ENCODE measurements at places on chromosomes 6 and 20.

GRCh38 chr6:61622601-61623000 is 663.4 kb downstream of the KHDRBS2 start:
- DNase-seq: no peak

DNA sequence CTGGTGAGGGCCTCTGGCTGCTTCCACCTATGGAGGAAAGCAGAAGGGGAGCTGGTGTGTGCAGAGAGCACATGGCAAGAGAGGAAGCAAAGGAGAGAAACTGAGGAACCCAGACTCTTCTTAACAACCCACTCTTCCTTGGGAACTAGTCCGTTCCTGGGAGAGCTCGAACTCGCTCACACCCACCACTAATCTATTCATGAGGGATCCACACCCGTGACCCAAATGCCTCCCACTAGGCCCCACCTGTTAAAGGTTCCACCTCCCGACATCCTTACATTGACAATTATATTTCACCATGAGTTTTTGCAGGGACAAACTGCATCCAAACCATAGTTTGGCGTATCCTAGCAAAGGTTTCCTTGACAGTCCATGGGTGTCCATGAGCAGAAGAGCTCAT is 123.2 kb downstream of the TBC1D7 start:
- DNase-seq: no peak

- DNase-seq: no peak
These were observed 72.0 kb downstream of the SYNJ2 start for GRCh38 chr6:158053377-158054313.

DNA sequence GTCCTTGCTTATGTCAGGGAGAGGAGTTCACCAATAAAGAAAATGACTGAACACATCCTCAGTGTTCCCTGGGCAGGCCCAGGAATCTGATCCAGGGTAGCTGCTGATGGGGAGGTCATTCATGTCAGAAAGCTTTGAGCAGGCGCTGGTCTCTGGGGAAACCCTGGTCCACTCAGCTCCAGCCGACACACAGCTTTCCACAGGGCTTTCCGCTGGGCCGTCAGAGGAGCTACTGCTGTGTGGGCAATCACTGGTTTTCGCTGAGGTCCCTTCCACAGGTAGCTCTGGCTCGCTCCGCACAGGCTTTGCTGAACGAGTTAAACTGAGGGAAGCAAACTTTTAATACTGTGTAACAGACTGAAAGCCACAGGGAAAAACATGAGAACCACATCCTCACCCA is 17.5 kb upstream of the ANKRD60 start:
- DNase-seq: no peak

DNA sequence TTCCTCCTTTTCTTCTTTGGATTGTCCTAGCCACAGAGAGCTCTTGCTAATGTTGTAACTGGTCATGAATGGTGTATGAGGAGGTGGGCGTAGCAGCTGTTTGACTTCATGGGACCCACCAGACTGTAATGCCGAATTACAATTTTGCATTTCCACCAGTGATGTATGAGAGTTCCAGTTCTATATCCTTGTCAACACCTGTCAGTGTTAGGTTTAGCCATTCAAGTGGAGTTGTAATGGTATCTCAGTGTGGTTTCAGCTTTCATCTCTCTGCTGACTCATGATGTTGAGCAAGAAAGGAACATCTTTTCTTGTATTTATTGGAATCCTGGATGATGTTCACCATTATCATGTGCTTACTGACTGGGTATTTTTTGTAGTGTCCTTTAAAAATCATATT is 5.1 kb downstream of the IGF2R start:
- peak; percentile 52 for DNase-seq

- no peak for DNase-seq
These were observed 815.7 kb downstream of the QKI start for GRCh38 chr6:164230259-164230658.

DNA sequence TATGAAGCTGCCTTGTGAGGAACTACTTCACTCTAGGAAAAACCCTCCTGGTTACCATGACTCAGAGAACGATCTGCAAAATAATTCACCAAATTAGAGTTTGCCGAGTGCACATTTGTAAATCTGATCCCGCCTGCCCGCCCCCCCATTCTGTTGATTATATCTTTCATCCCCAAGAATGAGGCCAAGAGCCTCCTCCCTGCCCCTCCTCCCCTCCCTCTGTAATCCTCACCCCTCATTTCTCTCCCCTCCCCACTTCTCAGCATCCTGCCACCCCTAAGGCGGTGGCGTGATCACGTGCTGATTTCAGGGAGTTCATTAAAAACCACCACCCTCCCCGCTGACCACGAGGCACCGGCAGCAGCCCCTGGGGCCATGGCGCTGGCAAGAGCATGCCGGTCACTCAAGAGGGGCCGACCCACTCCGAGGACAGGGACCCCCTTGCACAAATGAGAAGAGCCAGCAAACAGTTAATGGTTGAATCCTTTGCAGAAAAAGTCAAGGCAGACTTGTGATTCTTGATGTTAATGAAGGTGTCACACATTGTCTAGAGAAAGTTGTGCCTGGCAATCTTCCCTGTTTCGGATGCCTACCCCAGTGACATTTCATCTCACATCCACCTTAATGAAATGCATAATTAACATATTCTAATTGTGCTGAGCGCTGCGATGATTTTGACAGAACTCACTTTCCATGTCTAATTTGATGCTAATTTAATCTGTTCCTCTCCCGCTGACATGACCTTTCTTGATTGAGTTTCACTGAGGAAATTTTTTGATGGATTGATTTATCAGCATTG is 247.9 kb downstream of the ZNF217 start:
- DNase-seq: no peak

- no peak for DNase-seq
These were observed 81.9 kb upstream of the CCDC28A start for GRCh38 chr6:138691595-138692057.

DNA sequence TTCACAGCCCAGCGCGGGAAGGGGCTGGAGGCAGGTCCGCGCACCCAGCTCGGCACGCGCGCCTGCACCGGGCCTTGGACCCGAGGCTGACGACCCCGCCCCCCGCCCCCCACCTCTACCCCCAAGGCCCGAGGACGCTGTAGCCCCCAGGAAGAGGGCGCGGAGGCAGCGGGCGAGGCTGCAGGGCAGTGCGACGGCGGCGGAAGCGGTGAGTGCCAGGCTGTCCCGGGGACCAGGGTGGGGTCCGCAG is 1.2 kb downstream of the LIME1 start:
- DNase-seq: no peak

DNA sequence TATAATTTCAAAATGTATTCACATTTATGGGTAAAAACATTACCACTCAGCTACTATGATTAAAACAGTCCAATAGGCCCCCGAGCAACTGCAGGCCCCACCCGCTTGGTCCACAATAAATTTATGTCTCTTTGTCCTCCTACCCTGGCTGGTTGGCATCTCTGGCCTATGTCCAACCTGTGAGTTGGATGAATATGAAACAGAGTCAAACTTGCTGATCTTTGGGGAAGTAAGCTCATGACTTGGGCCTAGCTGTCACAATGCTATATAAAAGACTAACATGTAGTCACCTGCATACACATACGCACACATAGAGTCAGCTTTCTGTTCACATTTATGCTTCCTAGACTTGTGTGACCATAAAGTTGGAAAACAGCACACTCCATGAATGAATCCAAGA is 20.5 kb downstream of the MAP7 start:
- DNase-seq: no peak

GRCh38 chr6:39266375-39266774 is 37.1 kb upstream of the KCNK5 start:
- DNase-seq: no peak

DNA sequence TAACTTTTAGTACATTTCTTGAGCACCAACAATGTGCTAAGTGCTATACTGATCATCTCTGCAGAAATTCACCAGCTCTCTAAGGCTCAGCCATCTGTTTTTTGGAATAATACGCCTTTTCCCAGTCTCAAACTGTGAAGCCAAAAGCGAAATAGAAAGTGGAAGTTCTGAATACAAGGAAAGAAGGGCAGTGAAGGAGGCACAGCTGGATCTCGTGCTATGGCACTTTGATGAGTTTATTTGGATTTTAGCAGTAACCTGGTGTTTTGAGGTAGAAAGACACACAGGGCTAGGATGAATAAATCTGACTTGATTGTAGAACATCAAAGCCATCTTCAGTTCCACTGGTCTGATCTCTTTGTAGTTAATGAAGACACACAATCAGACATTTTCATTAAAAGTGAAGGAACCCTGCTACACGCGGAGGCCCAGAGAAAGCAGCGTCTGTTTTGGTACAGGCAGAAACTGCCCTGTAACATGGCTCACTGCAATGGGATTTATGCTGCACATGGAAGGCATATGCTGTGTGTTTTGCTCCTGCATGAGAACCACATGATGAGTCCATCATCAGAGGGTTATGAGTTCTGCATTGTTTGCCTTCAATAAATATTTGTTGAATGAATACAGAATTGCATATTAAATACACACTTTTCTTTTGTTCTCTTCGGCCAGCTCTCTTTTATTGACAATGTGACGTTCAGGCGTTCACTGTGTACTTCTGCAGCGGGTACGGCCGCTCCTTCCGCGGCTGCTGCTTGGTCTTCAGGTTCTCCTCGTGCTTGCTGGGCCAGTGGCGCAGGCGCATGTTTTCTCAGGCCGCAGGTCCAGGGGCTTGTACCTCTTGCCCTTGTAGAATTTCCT is 100.9 kb downstream of the PREP start:
- no peak for DNase-seq
